ENCODE measurements at places on chromosomes 4 and X. TPM values are rescaled to one million over a fixed set of nuclear protein-coding genes. Genes with fewer than 3 reads are reported as not detected.
A peak's percentile ranks its signal among the peaks of the same experiment; 100 is the strongest.

GAGE12J gene
- not detected for total RNA-seq

STOX2 gene
- total RNA-seq, result 2.9 TPM

MGARP gene
- total RNA-seq, result 9.0 TPM

- H3K27ac ChIP-seq, result peak overlapping the region; percentile 10
- H3K4me3 ChIP-seq, result peak overlapping the region; percentile 38
- DNase-seq, result no peak
- no peaks in the 10 kb centered on the region for H3K27me3 ChIP-seq
- H3K36me3 ChIP-seq, result no peaks in the 10 kb centered on the region
- H3K4me1 ChIP-seq, result no peaks in the 10 kb centered on the region
Observed at GRCh38 chr4:170497112-170497511, 407.4 kb upstream of the AADAT start.

GRCh38 chrX:68832101-68832416 lies 3.2 kb downstream of the EFNB1 start:
- H3K27me3 ChIP-seq, result no peaks in the 10 kb centered on the region
- no peaks in the 10 kb centered on the region for H3K4me1 ChIP-seq
- DNase-seq, result peak; percentile 64
- peak overlapping the region; percentile 59 for H3K4me3 ChIP-seq
- H3K27ac ChIP-seq, result peak overlapping the region; percentile 72

- no peaks in the 10 kb centered on the region for H3K27me3 ChIP-seq
- no peak overlapping the region for H3K27ac ChIP-seq
- H3K4me3 ChIP-seq, result no peak overlapping the region
- no peaks in the 10 kb centered on the region for H3K4me1 ChIP-seq
- H3K36me3 ChIP-seq, result no peaks in the 10 kb centered on the region
Observed at GRCh38 chrX:41913476-41913875, 9.9 kb downstream of the CASK start.

DNA sequence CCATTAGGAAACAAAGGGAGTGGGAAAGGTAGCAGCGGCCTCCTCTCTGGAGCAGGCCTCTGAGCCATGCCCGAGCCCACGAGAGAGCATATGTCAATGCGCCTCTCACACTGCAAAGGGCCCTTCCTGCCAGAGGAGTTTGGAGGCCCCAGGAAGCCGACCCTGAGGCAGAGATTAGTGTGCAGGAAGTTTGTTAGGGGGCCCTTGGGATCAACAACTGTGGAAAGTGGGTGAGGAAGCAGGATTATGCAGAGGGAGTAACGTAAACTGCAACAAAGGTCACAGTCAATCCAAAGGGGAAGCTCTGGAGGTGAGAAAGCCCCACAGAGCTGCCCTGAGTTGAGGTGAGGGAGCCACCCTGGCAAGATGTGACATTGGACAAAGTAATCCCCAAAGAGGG lies 17.4 kb downstream of the RTL5 start:
- H3K27me3 ChIP-seq, result no peaks in the 10 kb centered on the region
- DNase-seq, result no peak
- H3K36me3 ChIP-seq, result no peaks in the 10 kb centered on the region
- no peaks in the 10 kb centered on the region for H3K4me1 ChIP-seq
- no peak overlapping the region for H3K4me3 ChIP-seq
- H3K27ac ChIP-seq, result no peak overlapping the region
